ENCODE measurements at places on chromosomes 2 and 18.

GRCh38 chr2:111975053-111975552 is 76.7 kb downstream of the MERTK start:
- DNase-seq = no peak

DNA sequence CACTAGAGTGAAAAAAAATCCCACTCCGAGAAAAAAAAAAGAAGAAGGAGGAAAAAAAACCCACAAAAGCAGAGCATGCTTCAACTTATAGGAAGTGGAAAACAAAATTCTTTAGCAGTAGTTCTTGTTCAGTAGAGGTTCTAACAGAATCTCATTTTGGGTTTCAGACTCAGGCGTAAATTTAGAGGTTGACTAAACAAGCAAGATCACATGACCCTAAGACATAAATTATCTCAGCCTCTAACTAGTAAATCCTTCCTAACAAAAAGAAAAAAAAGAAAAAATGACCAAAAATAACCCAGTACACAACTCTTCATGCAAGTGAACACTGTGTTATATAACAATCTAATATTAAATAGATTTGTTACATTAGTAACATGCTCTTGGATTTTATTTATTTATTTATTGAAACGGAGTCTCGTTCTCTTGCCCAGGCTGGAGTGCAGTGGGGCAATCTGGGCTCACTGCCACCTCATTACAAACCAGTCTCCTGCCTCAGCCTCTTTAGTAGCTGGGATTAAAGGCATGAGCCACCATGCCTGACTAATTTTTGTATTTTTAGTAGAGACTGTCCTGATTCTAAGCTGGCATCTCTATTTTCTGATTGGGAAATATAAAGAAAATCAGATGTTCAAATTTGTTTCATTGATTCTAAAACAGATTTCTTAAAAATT is 35.4 kb downstream of the PPP4R3B start:
- DNase-seq = no peak

- no peak for DNase-seq
Observed at GRCh38 chr2:215138479-215138878, at the start of gene ABCA12. ABCA12 (minus strand) TSS chr2:215138626; CDS start chr2:215138208, 418 bp downstream.

DNA sequence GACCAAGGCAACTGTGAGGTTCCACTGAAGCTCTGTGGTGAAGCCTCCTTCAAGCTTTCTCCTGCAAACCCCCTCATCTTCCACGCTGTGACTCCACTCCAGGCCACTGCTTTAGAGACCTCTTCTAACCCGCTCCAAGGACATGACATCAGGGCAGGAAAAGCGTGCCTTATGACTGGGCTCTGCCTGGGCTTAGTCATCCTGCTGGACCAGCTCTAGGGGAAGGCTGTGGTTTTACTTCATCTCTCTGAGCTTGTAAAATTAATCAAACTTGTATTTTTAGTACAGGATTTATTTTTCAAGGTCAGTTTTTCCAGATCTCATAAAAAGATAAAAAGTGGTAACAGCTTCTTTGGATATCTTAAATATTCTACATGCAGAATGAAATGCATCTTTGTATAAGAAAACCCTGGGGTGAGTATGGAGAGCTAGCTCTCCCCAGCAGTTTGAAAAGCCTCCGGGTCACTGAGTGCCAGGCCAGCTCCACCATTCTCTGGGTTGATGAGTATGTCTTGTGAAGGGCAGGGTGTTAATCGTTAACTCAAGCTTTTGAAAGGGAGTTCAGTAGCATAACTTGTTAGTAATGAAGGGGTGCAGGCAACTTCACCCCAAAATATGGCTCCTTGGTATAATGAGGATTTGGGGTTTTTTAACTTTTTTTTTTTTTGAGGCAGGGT is 33.1 kb upstream of the YPEL5 start:
- DNase-seq = no peak

DNA sequence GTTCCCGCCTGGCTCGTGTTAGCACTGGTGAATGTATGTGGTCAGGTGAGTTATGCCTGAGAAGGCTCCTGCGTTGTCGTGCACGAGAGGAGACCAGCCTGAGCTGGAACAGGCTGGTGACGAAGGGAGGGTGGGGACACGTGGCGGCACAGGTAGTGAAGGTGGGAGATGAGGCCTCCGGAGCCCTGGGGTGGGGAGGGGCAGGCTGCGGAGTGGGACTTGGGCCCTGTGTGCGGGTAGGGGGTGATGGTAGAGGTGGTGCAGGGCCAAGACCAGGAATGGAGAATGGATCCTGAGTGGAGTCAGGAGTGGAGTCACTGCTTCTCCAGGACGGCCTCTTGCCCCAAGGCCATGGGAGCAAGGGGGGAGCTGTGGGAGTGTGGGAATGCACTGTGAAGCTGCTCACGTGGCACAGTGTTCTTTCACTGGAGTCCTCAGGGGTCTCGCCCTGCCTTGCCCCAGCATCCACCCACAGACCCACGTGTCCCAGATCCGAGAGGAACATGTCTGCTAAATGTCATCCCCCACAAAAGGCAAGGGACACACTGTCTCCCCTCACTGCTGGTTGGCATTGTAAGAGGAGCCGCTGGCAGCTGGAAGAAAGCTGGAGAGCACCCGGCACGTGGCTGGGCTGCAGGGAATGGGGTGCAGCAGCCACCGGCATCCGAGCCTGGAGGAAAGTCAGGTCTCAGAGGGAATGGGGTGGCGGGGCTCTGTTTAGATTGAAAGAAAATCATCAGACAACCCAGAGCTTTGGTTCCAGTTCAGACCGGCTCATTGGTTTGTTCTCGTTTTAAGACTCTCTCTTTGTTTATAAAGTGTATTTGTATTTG is 63.7 kb downstream of the CYP26B1 start:
- no peak for DNase-seq

GRCh38 chr2:180734382-180734781 is 246.0 kb upstream of the UBE2E3 start:
- no peak for DNase-seq

- DNase-seq = no peak
Observed at GRCh38 chr2:170145191-170145590, 32.8 kb upstream of the MYO3B start.

- DNase-seq = no peak
Observed at GRCh38 chr2:149101818-149102217, 63.3 kb downstream of the LYPD6B start.

GRCh38 chr18:65786474-65786873 is 35.7 kb downstream of the CDH7 start:
- no peak for DNase-seq

- DNase-seq = no peak
Observed at GRCh38 chr18:28078298-28078697, 98.6 kb downstream of the CDH2 start.

DNA sequence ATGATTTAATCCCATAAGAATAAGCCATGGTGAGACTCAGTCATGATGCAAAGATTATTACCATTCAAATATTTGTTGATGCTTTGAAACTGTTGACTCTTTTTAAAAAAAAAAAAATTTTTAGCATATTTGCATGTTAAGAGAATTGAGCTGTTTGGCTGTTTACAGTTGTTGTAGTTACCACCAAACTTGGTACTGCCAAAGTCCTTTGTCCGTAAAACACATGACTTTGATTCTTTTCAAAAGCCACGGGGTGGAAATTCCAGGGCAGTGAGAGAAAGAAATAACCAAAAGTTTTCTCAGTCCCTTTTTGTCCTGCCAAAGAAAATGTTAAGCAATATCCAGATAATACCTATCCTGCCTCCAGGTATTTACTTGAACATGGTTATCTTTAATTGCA is 474.8 kb downstream of the METTL4 start:
- no peak for DNase-seq

- DNase-seq = no peak
Observed at GRCh38 chr2:207969249-207969648, 56.1 kb downstream of the PLEKHM3 start.

DNA sequence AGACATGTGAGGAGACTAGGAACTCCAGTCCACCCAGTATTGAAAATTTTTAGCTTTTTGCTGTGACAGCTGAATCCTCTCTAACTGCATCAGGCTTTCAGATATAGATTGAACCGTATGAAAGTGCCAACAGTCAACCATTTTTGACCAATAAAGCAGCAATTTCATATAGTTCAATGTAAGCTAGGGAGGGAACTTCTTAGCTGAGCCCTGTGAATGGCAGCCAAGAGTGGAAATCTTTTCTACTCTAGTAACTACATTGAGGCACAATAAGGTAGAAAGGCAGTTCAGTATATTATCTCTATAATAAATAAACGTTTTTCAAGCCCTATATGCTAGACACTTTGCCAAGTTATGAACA is 96.3 kb upstream of the TANK start:
- DNase-seq = no peak

DNA sequence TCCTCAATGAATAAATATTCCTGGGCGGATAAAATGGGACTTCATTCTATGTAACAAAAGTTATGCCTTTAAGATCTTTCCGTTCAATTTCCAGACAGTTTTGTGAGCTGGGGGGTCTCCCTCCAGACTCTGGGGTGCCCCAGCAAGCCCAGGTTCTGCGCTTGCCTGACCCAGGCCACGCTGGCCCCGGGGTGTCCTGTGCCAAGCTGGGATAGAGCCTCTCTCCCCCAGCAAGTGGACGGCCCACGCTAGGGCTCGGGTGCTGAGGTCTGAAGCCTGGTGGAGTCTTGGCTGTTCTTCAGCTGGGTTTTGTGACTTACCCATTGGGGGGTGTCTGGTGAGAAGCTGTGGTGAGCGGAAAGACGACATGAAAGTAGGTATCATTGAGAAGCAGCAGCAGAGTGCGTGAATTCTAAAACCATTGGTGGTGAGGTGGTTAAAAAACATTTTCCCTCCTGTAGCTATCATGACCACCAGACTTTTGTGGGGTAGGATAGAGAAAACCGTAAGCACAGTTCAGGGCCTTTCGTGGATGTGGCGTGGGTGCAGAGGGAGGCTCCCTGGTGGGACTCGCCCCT is 346.8 kb downstream of the ANAPC1 start:
- DNase-seq = no peak

GRCh38 chr2:118046634-118047210 is 32.9 kb upstream of the CCDC93 start:
- peak; percentile 37 for DNase-seq

DNA sequence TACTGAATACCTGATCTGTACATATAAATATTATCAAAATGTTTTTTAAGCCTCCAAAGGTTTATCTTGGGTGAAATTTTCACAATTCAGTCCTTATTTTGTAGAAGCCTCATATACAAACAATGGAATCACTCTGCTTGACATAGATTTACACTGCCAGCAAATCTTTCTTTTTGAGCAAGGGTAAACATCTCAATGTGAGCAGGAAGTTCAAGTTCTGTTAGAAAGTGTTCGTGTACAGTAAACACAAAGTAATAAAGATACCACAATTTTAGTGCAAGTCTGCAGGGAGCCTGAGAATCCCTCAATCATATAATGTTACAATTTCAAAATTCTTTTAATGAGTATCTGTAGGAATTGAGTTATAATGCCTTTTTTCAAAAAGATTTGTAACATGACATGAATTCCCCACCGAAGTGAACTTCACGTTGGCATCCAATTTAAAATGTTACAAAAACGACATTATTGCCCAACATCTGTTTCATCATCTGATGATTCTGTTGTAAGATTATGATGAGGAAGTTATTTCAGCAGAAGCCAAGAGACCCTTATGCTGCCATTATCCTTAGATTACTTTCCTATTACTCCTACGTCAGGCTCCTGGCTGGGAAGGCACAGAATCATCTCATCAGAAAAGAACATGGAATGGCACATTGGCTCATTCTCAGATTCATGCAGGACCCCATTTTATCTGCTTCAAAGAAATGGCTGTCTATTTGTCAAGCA is 283.9 kb upstream of the ACVR2A start:
- no peak for DNase-seq

DNA sequence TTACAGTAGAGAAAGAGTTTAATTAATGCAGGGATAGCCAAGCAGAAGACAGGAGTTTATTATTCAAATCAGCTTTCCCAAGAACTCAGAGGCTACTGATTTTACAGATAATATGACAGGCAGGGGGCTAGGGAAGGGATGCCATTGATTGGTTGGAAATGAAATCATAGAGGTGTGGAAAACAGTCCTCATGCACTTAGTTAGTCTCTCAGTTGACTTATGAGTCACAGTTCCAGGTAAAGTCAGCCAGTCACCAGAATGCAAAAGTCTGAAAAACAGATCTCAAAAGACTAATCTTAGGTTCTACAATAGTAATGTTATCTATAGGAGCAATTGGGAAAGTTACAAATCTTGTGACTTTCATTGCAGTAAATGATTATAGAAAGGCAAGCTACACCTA is 676.4 kb upstream of the CHAC2 start:
- no peak for DNase-seq

- DNase-seq = no peak
Observed at GRCh38 chr2:235009081-235009480, 57.3 kb downstream of the SH3BP4 start.

- no peak for DNase-seq
Observed at GRCh38 chr2:191036363-191036762, 22.4 kb upstream of the STAT1 start.

DNA sequence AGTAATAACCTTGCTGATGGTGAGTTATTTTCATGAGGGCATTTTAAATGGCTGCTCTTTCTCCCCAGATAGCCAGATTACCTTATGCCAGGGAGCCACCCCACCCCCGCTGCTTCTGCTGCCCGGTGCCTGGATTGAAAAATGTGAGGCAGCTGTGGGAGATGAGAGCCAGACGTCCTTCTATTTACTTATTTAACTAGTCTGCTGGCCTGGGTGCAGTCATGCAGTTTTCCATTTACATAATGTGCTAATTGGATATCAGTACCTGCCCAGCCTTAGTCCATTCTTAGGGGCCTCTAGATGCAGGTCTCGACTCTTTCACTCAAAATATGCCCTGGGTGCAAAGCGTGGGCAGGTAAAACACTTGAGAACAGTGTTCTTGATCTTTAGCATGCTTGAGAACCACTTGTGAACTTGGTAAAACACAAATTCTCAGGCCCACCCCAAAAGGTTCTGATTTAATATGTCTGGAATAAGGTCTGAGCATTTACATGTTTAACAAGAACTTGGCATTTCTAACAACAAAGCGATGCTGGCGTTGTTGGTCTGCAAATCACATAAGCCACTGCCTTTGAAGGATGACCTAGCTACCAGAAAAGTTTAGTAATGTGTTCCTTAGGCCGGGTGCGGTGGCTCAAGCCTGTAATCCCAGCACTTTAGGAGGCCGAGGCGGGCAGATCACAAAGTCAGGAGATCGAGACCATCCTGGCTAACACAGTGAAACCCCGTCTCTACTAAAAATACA is 154.3 kb downstream of the NRP2 start:
- no peak for DNase-seq

DNA sequence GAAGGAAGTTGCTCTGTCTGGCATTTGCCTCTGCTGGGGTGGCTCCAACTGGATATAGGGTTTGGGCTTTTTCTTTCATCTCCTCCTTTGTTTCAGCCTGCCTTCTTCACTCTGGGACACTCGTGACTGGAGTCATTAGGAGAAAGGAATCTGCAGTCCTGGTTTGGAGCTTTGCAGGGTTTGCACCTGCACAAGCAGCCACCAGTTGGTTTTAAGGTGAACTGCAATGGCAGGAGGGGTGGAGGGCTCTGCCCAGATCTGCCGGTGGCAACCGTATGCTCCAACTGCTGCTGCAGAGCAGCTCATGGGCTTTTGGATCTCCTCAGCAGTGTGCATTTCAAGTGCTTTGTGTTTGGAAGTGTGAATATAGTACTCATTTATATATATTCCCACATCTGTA is 131.3 kb upstream of the MGAT5 start:
- DNase-seq = no peak

GRCh38 chr18:40148960-40149359 is 1806.1 kb upstream of the PIK3C3 start:
- DNase-seq = no peak

Data from GM20000 (cell line).